A549 treated with Hydrocortisone at 1 μM for 4 hours (cell line): ENCODE measurements at places on chromosomes 2 and 18. TPM values are rescaled to one million over a fixed set of nuclear protein-coding genes. Genes with fewer than 3 reads are reported as not detected.

SNRNP200 gene
- 112 to 133 TPM (median 116 TPM) in 5 replicates for total RNA-seq

LMAN1 gene
- total RNA-seq, result 23.2 to 45.0 TPM (median 30.9 TPM) in 5 replicates

RGPD4 gene
- total RNA-seq, result 0.03 to 0.07 TPM (median 0.05 TPM) in 4 of 5 replicates, not detected in the other

TMEM247 gene
- total RNA-seq, result not detected in 5 replicates

GCKR gene
- total RNA-seq, result 0.09 to 0.84 TPM (median 0.29 TPM) in 4 of 5 replicates, not detected in the other

C2orf76 gene
- 10.5 to 13.0 TPM (median 11.5 TPM) in 5 replicates for total RNA-seq

INHBB gene
- total RNA-seq, result 23.3 to 28.9 TPM (median 25.9 TPM) in 5 replicates

PPP1R1C gene
- total RNA-seq, result 0.86 to 2.2 TPM (median 2.0 TPM) in 5 replicates

GAL3ST2 gene
- total RNA-seq, result 0.18 to 0.25 TPM (median 0.23 TPM) in 5 replicates

STAT4 gene
- total RNA-seq, result 3.5 to 5.3 TPM (median 4.2 TPM) in 5 replicates

TUBA4B gene
- total RNA-seq, result 0.15 to 0.33 TPM (median 0.20 TPM) in 5 replicates

PRSS56 gene
- 0.06 to 0.18 TPM (median 0.15 TPM) in 5 replicates for total RNA-seq

CYP27C1 gene
- 3.2 to 4.2 TPM (median 3.7 TPM) in 5 replicates for total RNA-seq

POU3F3 gene
- 0.03 TPM in 1 of 5 replicates, not detected in the others for total RNA-seq

USP37 gene
- 4.7 to 6.7 TPM (median 4.9 TPM) in 5 replicates for total RNA-seq

AKAIN1 gene
- not detected in 5 replicates for total RNA-seq

PAPOLG gene
- 7.6 to 10.2 TPM (median 8.3 TPM) in 5 replicates for total RNA-seq

STARD6 gene
- 0.20 TPM in 1 of 5 replicates, not detected in the others for total RNA-seq

EPC2 gene
- 9.7 to 12.3 TPM (median 10.7 TPM) in 5 replicates for total RNA-seq

DPP4 gene
- total RNA-seq, result 0.61 to 1.2 TPM (median 0.76 TPM) in 5 replicates

DPYSL5 gene
- total RNA-seq, result 3.8 to 6.2 TPM (median 5.2 TPM) in 5 replicates

FZD7 gene
- total RNA-seq, result 5.6 to 6.5 TPM (median 6.2 TPM) in 5 replicates

KCNS3 gene
- total RNA-seq, result 1.0 to 1.7 TPM (median 1.2 TPM) in 5 replicates

RAD51AP2 gene
- not detected in 5 replicates for total RNA-seq

CXCR4 gene
- total RNA-seq, result 0.46 to 0.99 TPM (median 0.56 TPM) in 5 replicates

POTEC gene
- total RNA-seq, result not detected in 5 replicates

SERPINB12 gene
- not detected in 5 replicates for total RNA-seq

IMMT gene
- total RNA-seq, result 103 to 124 TPM (median 107 TPM) in 5 replicates

MARCO gene
- total RNA-seq, result 0.05 to 0.17 TPM (median 0.11 TPM) in 4 of 5 replicates, not detected in the other

PRLH gene
- not detected in 5 replicates for total RNA-seq

B3GNT7 gene
- total RNA-seq, result 2.0 to 3.1 TPM (median 2.3 TPM) in 5 replicates

MYO3B gene
- not detected in 5 replicates for total RNA-seq

TMEM182 gene
- 2.6 to 5.4 TPM (median 4.4 TPM) in 5 replicates for total RNA-seq

CYTIP gene
- 0.09 to 0.22 TPM (median 0.20 TPM) in 3 of 5 replicates, not detected in the others for total RNA-seq

IL1RL2 gene
- total RNA-seq, result 0.02 TPM in 1 of 5 replicates, not detected in the others

NMS gene
- total RNA-seq, result not detected in 5 replicates

BCL2L11 gene
- total RNA-seq, result 6.1 to 8.4 TPM (median 7.8 TPM) in 5 replicates
